ENCODE measurements at places on chromosomes 3 and 15.
A peak's percentile ranks its signal among the peaks of the same experiment; 100 is the strongest.

DNA sequence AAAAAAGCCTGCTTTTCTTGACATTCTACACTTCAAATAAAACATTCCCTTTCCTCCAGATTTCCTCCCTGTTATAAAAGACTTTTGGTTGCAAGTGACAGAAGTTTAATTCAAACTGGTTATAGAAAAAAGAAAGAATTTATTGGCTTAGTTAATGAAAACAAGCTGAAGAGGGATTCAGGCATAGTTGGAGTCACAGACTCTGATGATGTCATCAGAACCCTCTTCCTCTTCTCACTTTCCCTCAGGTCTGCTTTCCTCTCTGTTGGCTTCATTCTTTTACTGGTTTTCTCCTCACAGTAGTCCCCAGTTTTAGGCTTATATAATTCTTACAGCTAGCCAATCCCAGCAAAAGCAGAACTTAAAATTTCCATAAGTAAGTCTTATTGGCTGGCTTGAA is 32.0 kb upstream of the MBNL1 start:
- DNase-seq, result no peak

- peak; percentile 85 for DNase-seq
These were observed 4.3 kb downstream of the PROS1 start for GRCh38 chr3:93969443-93969842.

- peak; percentile 11 for DNase-seq
These were observed 11.6 kb upstream of the TFRC start for GRCh38 chr3:196093317-196094111.

DNA sequence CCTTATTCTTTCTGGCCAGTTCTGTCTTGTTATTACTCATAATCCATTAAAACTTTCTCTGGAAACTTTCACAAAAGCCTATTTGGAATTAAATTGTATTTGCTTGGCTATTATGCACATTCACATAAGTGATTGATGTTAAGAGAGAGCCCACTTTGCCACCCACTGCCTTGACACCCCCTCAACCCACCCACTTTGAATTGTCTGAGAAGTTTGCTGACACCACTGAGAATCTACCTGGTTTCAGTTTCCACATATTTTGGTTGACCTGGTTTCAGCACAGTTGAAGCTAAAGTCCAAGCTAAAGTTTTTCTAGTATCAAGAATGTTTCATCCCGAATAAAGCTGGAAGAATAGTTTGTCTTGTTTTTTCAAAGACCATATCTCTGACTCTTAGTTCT is 70.9 kb downstream of the ARMC8 start:
- no peak for DNase-seq

GRCh38 chr3:24475925-24476324 is 18.7 kb downstream of the THRB start:
- peak; percentile 75 for DNase-seq

GRCh38 chr15:35181538-35181937 is 96.4 kb upstream of the NANOGP8 start:
- peak; percentile 21 for DNase-seq

GRCh38 chr3:13550423-13550690 is 1.4 kb downstream of the FBLN2 start:
- DNase-seq, result no peak

- no peak for DNase-seq
These were observed 35.6 kb downstream of the FRMD5 start for GRCh38 chr15:44159492-44159891.

DNA sequence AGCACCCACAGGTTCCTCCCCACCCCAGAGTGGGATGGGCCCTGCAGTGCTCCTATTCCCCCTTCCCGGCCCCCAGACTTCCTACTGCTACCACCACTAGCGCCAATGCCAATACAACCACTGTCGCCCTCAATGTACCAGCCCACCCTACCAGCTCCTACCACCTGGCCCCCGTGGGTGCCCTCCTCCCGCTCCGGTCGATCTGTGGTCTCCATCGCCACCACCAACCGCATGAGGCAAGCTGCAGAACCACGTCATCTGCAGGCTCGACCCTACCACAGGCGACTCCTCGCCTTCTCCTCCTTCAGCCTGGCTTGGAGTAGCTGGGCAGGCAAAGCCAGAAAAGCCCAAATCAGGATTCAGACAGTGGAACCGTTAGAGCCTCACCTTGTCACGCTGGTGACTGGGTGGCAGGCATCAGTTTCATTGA is 179.3 kb downstream of the POTEB3 start:
- DNase-seq, result no peak

- no peak for DNase-seq
These were observed 704.2 kb downstream of the EDEM1 start for GRCh38 chr3:5891711-5892110.

- DNase-seq, result no peak
These were observed 23.9 kb upstream of the SLC25A36 start for GRCh38 chr3:140917772-140918171.

DNA sequence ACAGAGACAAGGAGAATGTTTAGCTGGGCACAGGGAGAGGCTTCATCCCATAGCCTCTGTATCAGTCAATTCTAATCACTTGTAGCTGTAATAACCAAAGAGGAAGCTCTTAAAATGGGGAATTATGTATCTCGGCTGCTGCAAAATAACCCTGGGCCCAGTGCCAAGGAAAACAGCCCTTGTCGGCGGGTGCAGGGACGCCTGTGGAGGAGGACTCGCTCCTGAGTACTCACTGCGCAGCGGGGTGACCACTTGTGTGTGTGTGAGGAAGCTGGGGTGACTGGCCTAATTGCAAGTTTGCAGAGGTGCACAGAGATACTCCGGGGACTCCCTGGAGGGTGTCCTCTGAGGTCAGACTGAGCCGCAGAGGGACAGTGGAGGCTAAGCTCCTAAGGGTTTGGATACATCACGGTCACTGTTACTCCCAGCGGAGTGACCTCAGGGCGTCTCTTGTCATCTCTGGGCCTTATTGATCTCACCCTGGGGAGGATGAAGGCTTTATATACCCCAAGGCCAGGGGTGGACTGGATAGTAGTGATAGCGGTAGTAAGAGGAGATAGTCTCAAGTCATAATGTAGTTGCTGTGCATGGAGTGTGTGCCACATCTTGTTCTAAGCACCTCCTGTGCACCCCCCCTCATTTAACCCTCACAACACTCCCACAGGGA is 37.2 kb downstream of the SLC6A6 start:
- peak; percentile 63 for DNase-seq

DNA sequence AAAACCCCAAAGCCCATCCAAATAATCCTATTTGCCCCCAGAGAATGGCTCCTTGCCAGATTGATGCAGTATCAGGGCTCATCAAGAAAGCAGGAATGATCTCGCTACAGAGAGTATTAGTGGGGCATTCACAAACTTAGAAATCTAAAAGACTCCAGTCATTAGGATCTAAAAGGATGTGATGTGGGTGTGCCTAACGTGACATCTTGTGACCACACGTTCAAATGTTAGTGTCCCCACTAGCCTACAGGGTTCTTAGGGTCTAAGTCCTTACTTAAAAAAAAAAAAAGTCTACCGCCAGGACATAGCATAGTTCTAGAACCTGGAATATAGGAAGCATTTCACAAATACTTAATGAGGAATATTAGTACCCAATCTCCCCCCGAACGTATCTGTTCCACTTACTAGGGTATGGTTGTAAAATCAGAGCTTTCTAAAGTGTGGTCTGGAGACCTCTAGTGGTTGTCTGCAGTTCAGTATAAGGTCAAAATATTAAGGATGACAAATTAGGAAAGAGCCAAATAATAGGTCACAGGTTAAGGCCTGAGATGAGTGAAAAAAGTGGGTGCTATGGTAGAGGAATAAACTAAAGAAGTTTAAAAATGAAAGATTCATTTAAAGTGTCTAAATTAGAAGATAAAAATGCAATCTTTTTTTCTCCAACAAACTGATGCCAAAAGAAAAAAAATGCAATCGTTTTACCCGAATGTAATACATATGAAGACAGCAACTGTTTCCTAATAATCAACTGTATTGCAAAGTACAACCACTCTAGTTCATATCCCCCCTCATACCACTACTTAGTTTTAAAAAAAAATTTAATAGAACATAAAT is 4.2 kb upstream of the CHRM5 start:
- DNase-seq, result peak; percentile 48

GRCh38 chr3:100427699-100428098 is 26.4 kb downstream of the LNP1 start:
- no peak for DNase-seq

GRCh38 chr15:85582131-85583079 is 202.0 kb downstream of the AKAP13 start:
- no peak for DNase-seq

Data from MCF 10A (cell line).